Effector CD8-positive, alpha-beta T cell (primary cell): ENCODE measurements at places on chromosomes 6 and 20.
A peak's percentile ranks its signal among the peaks of the same experiment; 100 is the strongest.

DNA sequence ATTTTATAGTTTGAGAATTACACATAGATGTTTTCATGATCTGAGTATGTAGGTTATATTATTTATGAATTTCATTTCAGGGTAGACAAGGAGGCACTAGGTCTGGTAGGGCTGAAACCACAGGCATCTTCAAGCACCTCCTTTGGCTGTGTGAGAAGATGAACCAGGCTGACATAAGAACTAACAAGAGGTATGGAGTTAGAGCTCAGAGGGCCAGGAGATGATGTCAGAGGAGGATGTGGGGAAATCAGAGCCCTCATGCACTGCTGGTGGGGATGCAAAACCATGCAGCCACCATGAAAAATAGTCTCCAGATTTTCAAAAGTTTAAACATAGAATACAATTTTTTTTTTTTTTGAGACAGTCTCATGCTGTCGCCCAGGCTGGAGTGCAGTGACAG, 13.6 kb upstream of the RIPOR3 start:
- no peak for DNase-seq

DNA sequence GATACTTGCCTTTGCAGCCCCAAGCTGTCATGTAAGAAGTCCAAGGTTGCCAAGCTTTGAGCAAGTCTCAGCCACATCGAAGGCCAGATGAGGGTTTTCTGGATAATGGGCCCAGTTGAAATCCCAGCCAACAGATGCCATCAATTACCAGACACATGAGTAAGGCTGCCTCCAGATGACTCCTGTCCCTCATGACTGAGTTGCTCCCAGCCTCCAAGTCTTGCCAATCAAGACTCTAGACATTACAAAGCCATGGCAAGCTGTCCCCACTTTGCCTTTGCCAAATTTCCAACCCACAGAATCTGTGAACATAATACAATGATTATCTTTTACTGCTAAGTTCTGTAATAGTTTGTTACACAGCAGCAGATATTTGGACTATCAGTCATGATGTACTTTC, 76.8 kb upstream of the ARMC2 start:
- no peak for DNase-seq

- DNase-seq = no peak
Observed at GRCh38 chr6:38012573-38012972, 193.0 kb downstream of the ZFAND3 start.

DNA sequence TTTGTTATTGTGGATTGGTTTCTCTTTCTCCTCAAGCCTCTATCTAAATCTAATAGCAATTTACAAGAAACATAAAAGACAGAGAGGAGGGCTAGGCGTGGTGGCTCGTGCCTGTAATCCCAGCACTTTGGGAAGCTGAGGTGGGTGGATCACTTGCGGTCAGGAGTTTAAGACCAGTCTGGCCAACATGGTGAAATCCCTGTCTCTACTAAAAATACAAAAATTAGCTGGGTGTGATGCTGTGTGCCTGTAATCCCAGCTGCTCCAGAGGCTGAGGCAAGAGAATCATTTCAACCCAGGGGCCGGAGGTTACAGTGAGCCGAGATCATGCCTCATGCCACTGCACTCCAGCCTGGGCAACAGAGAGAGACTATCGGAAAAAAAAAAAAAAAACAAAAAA, 46.6 kb downstream of the SLC2A12 start:
- DNase-seq = no peak

GRCh38 chr6:152454003-152454402, 183.2 kb downstream of the SYNE1 start:
- DNase-seq = no peak

- no peak for DNase-seq
Observed at GRCh38 chr6:75333676-75334200, 49.1 kb upstream of the TMEM30A start.

DNA sequence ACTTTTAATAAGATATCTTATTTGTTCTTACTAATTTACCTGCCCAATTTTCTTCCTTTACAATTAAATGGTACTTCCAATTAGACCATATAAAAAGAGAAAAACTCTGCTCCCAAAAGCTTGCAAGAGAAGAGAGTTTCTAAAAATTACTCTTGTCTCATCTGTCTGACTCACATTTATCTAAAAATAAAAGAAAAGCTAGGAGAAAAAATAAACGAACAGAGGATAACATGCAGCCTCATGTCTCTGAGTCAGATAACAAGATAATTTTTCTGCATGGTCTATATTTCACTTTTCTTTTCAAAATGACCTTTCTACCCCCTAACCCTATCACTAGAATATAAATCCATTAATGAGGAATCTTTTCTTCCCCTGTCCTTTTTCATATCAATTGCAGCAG, 127.2 kb upstream of the TCF21 start:
- no peak for DNase-seq

DNA sequence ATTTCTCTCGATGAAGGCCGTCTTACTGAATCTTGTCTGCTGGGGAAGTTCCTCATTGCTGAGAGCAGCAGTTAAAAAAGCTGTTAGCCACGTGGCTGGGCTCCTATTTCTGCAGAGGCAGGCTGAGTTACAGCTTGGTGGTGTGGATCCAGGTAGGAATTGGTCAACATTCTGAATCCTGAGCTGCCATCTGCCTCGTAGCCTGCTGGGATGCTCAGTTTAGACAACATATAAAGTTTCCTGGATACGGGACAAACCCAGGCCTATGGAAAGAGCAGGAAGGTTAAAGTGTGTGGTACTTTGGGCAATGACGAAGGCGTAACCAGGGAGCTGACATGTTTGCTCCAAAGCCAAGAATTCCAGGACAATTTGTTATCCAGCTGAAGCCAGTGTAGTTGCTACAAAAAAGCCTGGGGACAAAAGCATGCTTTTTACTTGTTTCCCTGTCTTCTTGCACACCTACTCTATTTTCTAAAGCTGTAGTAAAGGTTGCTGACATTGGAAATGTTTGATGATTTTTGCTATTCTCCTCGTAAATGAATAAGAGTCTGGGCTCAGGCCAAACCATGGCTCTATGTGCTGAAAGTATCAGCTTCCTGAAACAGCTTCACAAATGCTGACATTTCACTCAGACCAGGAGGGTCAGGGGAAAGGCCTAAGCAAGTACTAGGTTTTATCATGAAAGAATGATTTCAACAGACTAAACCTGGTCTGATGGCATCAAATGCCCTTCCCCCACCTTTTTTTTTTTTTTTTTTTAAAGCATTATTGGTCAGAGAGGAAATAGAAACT, 12.4 kb upstream of the MYLK2 start:
- no peak for DNase-seq

DNA sequence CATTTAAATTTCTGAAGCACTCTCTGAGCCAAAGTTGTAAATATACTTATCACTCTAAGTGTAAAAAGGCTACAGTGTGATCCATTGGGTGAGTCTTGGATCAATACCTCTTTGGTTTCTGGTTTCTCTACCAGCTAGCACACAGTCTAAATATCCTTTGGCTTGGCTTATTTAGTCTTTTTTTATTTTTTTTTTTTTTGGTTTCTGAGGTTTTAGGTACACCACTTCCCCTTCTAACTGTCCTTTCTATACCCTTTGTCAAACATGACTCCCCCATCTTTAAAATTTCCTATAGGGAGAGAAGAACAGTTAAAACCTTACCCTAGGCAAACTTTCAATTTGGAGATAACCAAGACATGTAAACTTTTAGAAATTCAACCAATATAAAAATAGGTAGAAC, 379.0 kb downstream of the PHF3 start:
- DNase-seq = no peak

DNA sequence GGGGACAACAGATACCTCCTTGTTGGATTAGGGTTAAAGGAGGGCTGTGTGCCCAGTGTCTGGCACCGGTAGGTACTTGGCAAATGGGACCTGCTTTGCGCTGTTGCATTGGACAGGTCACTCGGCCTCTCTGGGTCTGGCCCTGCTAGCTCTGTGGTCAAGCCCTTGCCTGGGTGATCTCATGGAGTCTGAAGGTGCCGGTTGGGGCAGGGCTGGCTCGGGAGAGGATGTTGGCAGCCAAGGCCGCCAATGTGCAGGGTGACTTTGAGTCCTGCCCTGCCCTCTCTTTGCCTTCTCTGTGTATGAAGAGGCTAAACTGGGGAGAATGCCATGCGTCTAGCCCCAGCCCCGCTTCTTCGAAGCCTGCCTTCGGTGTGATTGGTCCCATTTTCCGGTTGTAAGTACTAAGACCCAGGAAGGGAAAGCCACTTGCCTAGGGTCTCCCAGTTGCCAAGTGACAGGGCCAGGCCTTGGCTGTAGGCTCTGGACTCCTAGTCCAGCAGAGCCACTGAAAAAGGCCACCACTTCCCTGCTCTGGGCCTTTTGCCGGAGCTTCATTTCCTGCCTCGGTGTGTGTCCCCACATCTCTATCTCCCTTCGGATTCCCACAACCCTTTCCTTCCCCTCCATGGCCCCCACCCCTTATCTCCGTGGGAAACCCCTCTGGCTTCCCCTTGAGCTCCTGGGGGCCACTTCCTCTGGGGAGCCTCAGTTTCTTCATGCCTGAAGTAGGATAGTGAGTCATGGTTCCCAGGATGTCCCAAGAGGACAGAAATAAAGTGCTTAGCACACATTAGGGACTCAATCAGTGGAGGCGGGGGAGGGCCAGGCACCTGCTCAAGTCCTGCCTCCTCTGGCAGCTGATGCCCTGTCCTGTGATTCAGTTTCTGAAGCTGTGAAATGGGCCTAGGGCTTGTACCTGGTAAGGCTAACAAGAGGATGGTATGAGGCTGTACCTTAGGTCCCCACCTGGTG, 3.9 kb downstream of the SRC start:
- no peak for DNase-seq

- no peak for DNase-seq
Observed at GRCh38 chr6:149851461-149852110, 12.6 kb downstream of the LRP11 start.

GRCh38 chr6:157823001-157823527, at the start of gene SNX9:
Gene SNX9, plus strand, starts transcription at chr6:157823246. Its CDS starts 189 bp downstream, at chr6:157823435.
- DNase-seq = peak; percentile 45

DNA sequence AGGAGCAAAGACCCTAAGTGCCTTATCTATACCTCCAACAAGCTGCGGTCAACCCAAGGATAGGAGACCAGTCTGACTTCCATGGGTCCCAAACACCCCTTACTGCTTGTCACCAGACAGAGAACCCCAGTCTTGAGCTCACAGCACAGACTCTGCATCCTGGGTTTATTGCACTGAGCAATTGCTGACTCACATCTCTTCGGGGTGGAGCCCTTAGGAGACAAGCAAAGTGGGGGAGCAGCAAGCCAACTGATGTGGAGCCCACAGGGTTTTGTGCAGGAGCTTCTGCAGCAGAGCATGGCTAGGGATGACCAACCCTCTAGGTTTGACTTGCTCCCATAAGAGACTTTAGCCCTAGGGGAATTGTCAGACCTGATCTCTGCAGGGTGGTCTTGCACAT, 38.6 kb upstream of the EYS start:
- DNase-seq = no peak

DNA sequence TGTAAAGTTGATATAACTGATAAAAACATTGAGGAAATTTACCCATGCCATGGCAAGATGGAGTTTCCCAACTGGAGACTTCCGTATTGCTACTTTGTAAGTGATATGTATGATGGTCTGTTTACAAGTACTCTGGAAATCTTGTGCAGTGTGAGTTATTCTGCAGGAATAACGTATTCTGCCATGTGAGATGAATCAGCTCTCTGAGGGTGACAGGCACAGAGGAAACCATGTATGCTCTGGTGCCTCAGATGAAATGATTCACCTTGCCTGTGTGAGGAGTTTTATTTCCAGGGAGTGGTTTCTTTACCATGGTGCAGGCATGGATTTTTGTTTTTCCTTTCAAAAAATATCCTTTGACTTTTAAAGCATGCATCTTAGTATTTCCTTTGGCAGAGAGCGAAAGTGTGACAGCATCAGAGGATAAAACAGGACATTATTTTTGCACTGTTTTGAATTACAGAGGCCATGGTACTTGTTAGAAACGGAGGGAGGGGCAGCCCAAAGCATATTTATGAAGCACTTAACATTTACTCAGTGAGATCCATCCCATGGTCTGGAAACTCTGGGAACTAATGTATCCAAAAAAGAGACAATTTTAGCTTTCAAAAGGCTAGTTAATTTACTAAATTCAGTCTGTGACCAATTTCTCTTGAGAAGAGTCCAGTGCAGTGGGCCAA, 36.0 kb upstream of the MTRF1L start:
- no peak for DNase-seq

DNA sequence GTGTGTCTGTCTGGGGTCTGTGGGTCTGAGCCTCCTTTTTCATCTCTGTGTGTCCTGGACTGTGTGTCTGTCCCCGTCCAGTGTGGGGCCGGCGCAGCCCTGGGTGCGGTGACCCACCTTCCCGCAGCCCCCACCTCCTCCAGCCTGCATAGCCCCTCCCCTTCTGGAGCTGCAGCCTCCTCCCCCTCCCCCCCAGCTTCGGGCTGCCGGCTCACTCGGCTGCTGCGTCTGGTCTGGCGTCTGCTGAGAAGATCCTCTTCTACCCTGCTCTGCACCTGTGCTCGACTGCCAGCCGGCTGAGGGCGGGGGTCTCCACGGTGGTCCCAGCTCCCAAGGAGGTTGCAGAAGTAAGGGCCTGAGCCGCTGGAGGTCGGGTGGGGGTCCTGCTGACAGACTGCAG, 7.6 kb upstream of the LKAAEAR1 start:
- DNase-seq = no peak

DNA sequence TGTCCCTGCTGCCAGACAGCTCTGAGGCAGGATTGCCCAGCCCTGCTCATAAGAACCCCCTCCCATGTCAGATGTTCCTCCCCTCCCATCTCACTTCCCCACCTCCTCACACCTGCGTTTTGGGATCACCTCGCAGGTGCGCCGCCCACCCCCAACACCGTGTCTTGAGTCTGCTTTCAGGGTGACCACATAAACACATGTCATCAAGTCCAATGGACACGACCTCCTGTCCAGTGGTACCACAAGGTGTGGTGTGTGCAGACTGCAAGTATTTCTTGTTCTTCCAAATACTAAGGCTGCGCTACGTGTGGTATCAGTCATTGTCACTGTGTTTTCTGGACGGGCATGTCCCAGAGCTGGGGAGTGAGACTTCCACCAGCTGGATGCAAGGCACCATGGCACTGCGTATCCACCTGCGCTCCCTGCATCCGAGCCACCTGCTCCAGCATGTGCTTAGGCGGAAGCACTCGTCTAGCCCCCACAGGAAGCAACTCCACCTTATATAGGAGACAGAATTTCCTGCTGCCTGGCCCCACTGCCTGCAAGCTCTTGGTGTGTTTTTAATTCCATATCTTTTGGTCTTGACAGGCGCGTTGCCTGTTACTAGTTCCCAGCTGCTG, 119.7 kb upstream of the NXT1 start:
- DNase-seq = no peak

DNA sequence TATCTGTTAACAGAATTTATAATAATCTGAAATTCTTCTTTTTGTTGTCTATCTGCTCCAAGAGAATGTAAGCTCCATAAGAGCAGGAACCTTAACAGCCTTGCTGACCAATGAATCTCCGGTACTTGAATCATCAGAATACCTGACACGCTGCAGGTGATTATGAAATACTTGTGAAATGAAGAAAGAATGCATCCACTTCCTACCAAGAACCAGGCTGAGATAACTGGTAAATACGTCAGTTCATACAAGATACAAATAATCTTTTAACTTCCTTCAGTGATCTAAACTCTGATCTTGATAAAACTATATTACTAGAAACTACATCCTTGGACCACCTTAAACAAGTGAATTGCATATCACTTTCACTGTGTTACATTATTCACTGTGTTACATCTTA, 116.2 kb downstream of the MAP3K5 start:
- no peak for DNase-seq
